ENCODE measurements at places on chromosomes 3 and 15. TPM values are rescaled to one million over a fixed set of nuclear protein-coding genes. Genes with fewer than 3 reads are reported as not detected.

SCN11A gene
- 0.07 TPM for total RNA-seq

CD96 gene
- total RNA-seq = 40.8 TPM

MCF2L2 gene
- total RNA-seq = 2.3 TPM

DNAH1 gene
- 7.4 TPM for total RNA-seq

CADPS gene
- total RNA-seq = not detected

CCR1 gene
- 0.14 TPM for total RNA-seq

SLTM gene
- total RNA-seq = 85.6 TPM

MFN1 gene
- total RNA-seq = 30.4 TPM

FOXL2NB gene
- total RNA-seq = not detected

BSN gene
- total RNA-seq = 0.09 TPM

GRCh38 chr3:134018850-134019249 is 10.9 kb downstream of the SLCO2A1 start:
- DNase-seq = no peak

GRCh38 chr3:48370333-48370713 is 1.7 kb upstream of the FBXW12 start:
- no peak for DNase-seq

DNA sequence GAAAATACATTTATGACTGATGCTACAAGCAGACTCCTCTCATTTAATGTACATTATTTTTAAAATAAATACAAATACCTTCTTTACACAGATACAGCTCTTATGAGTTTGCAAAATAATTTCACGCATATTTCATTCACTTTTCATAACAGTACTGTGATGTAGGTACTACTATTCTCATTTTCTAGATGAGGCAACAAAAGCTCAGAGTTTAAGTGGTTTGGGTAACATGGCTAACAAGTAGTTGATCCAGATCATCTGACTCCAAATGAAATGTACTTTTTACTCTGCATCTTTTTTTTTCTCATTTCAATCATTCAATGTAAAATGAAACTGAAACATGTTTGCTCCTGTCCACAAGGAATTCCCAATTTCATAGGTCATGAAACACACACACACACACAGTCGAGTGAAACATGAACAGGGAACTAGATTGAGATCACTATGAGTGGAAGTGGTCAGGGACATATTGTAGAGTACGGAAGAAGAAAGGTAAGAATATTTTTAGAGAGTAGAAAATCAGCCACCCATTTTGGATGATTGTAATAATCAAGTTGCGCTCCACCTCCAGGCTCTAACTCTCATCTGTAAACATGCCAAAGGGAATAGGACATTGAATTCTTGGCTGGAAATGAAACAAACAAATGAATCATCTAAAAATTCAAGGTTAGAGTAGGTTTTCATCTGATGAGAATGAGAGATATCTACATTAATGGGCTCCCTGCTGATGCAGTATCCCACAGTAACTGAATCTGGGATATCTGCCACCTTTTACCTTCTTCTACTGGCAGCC is 92.4 kb downstream of the CLDN1 start:
- DNase-seq = no peak

DNA sequence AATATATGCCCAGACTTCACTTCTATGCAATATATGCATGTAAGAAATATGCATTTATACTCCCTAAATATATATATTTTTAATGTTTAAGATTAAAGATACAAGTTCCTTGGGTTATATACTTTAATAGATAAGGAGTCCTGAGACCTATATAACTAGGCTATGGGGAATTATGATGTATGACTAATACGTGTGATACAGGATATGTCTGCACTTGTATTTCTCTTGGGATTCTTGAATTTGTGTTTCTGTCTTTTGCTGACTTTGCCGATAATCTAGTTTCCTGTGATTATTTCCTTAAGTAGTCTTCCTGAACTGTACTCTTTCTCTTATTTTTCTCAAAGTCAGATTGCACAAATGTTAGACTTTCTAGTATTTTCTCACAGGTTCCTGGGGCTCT is 109.6 kb downstream of the PIK3CB start:
- no peak for DNase-seq

GRCh38 chr3:128841926-128842920 is 37.2 kb upstream of the ACAD9 start:
- no peak for DNase-seq

- DNase-seq = peak; percentile 46
These were observed 115.4 kb downstream of the NEK10 start for GRCh38 chr3:27253831-27254230.

GRCh38 chr15:59271595-59272201 is 65.1 kb downstream of the LDHAL6B start:
- no peak for DNase-seq

DNA sequence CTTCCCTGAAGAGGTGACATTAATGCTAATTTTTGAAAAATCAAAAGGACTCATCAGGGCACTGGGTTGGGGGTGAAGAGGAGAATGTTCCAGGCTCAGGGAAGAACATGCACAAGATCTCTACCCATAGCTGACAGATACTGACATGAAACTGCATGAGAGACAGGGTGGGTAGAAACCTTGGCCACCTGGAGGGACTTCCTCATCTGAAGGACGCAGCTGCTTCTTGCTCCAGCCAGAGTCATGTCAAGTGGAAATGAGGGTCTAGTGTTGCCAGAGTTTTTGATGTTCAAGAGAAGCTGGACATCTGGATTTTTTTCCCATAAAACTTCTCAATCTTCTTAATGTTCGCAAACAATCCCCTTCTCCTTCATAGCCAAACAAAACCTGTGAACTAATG is 29.7 kb downstream of the AMOTL2 start:
- no peak for DNase-seq

DNA sequence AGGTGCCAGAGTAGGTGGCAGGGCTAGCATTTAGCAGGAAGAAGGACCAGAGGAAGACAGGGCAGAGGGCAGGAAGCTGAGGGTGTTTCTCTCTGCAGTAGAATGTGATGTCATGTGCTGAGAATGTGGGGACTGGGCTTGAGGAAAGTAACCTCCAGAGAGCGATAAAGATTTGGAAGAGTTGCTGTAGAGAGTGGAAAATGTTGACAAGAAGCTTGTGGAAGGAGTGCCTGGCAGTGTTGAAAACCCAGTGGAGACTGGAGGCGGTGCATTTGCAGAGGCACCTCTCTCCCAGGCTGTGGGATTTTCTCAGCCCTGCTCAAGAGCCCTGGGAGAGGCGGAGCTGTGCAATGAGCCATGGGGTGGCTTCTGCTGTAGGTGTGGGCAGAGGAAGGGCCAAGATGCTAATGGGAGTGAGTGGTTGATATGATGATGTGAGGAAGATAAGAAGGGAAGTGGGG is 54.8 kb downstream of the MESD start:
- no peak for DNase-seq

- DNase-seq = peak; percentile 72
These were observed 21.7 kb upstream of the TBC1D21 start for GRCh38 chr15:73851689-73852088.

- DNase-seq = no peak
These were observed 245.7 kb upstream of the RORA start for GRCh38 chr15:61474796-61475195.

GRCh38 chr3:150547045-150547741 is 606 bp downstream of the EIF2A start:
- DNase-seq = no peak

GRCh38 chr3:183038221-183038620 is 57.9 kb upstream of the DCUN1D1 start:
- DNase-seq = no peak

DNA sequence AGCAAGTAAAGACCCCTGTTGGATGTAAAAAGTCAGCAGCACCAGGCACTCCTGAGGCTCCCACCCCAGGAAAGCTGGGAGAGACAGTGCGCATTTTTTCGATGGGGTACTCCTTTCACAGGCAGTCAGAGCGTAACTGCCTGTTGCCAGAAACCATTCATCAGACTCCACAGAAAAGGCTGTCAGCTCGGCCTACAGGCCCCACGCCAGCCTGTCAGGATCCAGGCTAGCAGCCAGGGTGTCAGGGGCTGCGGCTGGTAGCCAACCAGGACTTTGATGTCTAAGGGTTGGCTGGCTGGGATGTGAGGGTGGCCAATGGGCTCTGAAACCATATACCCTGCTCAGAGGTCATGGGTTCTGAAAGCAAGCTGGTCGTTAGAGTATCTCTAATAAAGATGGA is 164.5 kb downstream of the WNT5A start:
- DNase-seq = no peak

- DNase-seq = no peak
These were observed 2.1 kb upstream of the GLCE start for GRCh38 chr15:69158201-69158842.

DNA sequence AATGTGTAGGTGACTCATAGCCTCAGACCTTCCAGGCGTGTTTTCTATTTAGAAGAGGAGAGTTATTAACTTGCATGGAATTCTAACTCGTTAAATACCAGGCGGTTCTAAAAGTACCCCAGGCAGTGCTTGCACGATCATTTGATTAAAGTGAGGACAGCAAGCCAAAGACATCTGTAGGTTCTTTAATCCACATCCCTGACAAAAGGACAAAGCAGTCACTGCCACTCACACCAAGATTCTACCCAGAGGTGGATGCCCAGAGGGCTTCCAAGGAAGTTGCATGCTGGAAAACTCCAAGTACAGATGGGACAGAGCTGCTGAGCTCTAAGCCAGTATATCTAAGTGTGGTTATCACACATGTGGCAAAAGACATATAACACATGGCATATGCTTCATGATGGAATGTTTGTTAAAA is 372.1 kb downstream of the ROBO2 start:
- DNase-seq = no peak

DNA sequence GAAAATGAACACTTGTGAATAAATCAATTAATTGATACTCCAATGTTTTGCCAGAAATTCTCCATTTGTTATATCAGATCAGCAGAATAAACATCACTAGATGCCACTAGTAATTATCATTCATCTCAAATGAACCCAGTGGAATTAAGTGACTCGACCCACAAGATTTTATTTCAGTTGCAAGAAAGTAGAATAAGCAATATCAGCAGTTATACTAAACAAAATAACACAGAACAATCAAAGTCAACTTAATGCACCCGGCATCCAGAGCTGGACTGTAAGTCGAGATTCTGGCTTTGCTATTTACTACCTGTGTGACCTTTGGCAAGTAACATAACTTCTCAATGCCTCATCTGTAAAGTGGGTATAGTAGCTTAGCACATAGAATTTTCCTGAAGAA is 256.5 kb downstream of the MEIS2 start:
- no peak for DNase-seq

GRCh38 chr3:122826278-122826677 is 31.4 kb downstream of the SLC49A4 start:
- no peak for DNase-seq

- DNase-seq = peak; percentile 20
These were observed 7.8 kb upstream of the GPR171 start for GRCh38 chr3:151210676-151211381.

DNA sequence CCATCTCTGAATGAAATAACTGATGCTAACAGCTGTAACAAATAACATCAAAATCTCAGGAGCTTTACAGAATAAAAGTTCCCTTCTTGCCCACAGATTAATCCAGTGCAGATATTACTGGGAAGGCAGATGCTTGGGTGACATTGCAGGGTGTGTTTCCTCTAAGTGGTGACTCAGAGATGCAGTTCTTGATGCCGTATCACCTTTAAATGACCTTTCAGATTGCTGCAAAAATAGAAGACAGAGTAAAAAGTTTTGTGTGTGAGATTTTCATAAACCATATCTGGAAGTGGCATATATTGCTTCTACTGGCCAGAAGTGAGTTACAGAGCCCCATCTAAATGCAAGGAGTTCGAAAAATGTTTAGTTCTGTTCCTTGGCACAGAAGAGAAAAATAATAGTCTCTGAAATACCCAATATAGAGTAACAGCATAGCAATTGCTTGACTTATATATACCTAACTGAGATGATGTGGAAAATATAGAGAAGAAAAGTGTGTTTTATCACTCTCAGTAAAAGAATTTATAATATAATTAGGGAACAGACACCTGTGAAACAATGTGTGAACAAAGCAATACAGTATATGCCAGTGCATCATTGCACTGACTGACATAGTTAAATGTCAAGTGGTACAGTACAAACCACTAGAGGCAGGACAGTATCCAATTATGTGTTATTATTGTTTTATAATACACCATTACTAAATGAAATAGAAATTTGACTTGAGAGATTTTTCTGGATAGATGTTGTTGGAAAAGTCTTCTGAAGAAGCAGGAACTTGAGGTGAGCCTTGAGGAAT is 430.7 kb upstream of the CBLB start:
- DNase-seq = peak; percentile 39

GRCh38 chr3:153209596-153209995 is 47.6 kb downstream of the RAP2B start:
- DNase-seq = no peak

- no peak for DNase-seq
These were observed 2.5 kb upstream of the C3orf38 start for GRCh38 chr3:88147261-88147660.

GRCh38 chr3:193114431-193115340 is 126.3 kb upstream of the PLAAT1 start:
- no peak for DNase-seq

GRCh38 chr15:63041974-63042876 is at the start of gene TPM1:
Gene TPM1 (plus strand): TSS chr15:63042747. CDS start chr15:63042830, 83 bp downstream.
- peak; percentile 36 for DNase-seq

Measured in activated CD4-positive, alpha-beta T cell treated with anti-CD3 and anti-CD28 coated beads for 36 hours (primary cell).